Stimulated activated CD4-positive, alpha-beta T cell treated with anti-CD3 and anti-CD28 coated beads, TNF-alpha, amount 100 ng/mL, for 24 hours (primary cell): ENCODE measurements at places on chromosomes 5 and 9.

DNA sequence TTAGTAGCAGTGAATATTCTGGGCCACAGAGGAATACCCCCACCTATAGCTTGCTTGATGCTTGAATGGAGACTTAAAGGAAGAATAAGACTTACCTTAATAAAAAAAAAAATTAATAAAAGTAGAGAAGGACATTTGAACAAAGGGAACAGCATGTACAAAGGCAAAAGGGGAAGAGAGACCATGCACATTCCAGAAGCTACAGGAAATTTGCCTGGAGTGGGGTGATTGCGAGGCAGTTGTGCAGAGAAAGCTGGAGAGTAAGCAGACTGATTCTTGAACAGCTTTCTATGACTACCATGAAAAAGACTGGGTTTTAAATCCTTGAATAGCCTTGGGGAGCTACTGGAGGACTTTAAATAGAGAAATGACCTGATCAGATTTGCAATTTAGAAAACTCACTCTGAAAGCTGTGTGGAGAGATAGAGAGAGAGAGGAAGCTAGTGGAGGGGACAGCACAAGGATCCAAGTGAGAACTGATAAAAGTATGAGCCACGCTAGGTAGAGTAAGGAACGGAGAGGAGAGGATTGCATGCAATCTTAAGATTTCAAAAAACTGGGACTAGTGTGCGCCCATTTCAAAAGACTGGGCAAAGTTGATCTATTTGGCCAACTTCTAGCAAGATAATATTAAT, 12.5 kb upstream of the SSBP2 start:
- no peak for DNase-seq

- no peak for DNase-seq
Observed at GRCh38 chr9:20512106-20512505, 110.2 kb downstream of the MLLT3 start.

GRCh38 chr5:141866096-141866495, 12.1 kb downstream of the PCDH1 start:
- DNase-seq, result no peak

DNA sequence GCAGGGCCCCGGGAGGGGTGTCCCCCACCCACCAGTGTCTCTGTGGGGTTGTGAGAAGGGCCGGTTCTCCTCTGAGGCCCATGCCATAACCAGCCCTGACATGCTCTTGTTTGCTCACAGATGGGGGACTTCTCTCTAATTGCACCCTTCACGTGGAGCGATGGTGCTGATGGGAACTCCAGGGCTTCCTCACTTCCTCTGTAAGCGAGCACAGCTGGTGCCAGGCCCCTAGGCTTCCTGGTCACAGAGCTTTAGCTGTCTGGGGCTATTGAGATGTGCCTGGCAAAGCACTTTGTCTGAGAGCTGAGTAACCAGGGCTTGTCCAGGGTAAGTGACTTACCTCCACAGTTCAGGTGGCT, 36.4 kb downstream of the PHF2 start:
- DNase-seq, result no peak

DNA sequence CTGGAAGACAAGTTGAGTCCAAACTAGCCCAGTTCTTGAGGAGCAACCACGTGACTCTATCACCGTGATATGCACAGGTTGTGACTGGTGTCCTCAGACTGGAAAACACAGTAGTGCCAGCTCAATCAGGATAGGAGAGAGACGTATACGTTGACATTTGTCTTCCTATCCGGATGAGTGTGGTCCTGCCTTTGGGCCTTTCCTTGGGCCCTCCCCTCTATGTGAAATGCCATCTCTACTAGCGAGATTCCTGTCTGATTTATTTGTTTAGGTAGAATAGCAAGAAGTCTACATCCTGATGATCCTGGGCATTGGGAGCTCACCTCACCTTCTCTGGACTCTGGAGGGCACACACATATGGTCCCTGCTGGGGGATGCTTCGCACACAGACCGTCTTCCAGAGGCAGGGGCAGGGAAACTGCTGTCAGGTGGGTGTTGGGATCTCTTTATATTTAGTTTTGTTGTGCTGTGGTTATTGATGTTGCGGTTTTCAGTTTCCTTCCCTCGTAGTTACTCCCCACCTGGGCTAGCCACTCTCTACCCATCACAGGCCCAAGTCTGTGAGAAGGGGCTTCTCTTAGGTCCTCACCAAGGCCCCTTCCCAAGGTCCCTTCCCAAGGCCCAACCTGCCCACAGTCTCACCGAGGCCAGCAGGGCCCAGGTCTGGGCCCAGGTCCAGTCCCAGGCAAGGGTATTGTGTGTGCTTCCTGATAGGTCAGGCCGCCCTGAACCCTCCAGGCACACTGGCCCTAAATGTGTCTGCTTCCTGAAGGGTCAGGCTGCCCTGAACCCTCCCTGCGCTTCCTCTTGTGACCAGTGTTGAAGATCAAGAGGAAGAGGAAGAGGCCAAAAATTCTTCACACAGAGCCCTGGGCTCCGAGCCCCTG, 19.0 kb upstream of the SPINK4 start:
- DNase-seq, result no peak

- DNase-seq, result no peak
Observed at GRCh38 chr5:36642089-36642488, 35.7 kb downstream of the SLC1A3 start.

DNA sequence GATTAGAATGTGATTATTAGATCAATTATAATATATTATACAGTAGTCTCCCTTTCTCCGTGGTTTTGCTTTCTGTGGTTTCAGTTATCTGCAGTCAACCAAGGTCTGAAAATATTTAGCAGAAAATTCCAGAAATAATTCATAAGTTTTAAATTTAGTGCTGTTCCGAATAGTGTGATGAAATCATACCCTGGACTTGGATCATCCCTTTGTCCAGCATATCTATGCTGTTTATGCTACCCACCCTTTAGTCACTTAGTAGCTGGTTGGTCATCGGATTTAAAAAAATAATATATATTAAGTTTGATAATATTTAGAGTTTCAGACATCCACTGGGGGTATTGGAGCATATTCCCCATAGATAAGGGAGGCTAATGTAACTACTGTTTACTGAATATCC, 19.6 kb downstream of the RMI1 start:
- DNase-seq, result no peak

DNA sequence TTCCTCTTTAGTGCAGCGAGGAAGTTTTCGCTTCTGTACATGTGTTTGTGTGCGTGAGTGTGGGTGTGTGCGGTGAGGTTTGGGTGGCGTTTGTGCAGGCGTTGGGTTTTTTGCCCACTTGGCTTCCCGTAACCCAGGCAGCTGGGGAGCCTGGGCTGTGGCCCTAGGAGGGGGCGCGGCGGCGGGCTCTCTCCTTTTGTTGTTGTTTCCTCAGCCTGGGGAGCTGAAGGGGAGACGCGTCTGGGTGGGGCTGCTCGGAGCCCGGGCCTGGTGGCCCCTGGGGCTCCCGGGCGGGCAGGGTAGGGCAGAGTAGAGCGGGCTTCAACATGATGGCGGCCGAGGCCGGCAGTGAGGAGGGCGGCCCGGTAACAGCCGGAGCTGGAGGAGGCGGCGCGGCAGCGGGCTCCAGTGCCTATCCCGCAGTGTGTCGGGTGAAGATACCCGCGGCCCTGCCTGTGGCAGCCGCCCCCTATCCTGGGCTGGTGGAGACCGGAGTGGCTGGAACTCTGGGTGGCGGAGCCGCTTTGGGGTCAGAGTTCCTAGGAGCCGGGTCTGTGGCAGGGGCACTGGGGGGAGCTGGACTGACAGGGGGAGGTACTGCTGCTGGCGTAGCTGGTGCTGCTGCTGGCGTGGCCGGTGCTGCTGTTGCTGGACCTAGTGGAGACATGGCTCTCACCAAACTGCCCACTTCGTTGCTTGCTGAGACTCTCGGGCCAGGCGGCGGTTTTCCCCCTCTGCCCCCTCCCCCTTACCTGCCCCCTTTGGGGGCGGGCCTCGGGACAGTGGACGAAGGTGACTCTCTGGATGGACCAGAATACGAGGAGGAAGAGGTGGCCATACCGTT, 665 bp downstream of the RASA1 start:
- DNase-seq, result peak; percentile 53

- DNase-seq, result no peak
Observed at GRCh38 chr5:64693636-64694035, 3.3 kb downstream of the SHISAL2B start.

DNA sequence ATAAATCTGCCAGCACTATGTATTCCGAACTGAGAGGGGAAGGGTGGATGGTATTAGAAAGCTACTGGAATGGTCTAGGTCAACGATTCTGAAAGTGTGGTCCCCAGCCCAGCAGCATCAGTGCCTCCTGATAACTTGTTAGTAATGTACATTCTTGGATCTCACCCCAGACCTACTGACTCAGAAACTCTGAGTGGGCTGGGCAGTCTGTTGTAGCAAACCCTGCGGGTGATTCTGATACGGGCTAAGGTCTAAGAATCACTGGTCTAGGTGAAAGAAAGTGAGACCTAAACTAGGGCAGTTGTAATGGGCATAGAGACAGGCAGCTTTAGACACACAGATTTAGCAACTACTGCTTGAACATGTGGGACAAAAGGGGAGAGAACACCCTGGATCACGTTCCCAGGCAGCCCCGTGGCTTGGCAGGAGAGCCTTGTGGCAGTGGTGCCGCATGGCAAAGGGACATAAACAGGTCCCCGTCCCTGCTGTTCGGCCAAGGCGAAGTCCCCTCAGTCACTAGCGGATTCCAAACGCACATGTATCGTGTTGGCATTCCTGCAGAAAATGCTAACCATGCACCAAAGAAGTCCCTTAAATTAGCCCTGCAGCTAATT, 216.3 kb downstream of the TTLL11 start:
- DNase-seq, result no peak

- no peak for DNase-seq
Observed at GRCh38 chr9:92968081-92968480, 20.8 kb downstream of the FGD3 start.

- no peak for DNase-seq
Observed at GRCh38 chr9:127491516-127491915, 40.2 kb downstream of the LRSAM1 start.

- DNase-seq, result no peak
Observed at GRCh38 chr5:157862183-157862851, 3.4 kb upstream of the CLINT1 start.

- no peak for DNase-seq
Observed at GRCh38 chr9:4550777-4551484, 60.7 kb downstream of the SLC1A1 start.

DNA sequence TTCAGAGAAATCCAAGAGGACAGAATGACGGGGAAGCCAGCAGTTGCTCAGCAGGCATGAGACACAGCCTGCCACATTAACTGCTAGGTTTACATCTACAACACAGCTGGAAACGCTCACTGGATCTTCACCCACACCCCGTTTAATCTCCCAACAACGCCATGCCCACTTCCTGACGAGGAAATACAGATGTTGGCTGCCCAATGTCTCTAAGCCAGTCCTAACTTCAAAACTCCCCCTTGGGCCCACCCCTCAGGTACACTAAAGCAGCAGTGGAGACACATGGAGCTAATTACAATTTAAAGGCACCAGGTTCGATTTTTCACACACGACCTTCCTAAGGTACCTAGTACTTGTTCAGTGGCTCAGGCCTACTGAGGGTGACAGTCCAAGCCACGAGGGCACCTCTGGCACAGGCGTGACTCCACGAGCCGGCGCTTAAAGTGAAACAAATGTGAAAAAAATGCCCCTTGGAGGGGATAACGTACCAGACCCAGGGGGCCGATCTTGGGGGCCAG, 904 bp downstream of the RPL12 start:
- no peak for DNase-seq

- no peak for DNase-seq
Observed at GRCh38 chr5:95471942-95472341, 80.8 kb downstream of the FAM81B start.

DNA sequence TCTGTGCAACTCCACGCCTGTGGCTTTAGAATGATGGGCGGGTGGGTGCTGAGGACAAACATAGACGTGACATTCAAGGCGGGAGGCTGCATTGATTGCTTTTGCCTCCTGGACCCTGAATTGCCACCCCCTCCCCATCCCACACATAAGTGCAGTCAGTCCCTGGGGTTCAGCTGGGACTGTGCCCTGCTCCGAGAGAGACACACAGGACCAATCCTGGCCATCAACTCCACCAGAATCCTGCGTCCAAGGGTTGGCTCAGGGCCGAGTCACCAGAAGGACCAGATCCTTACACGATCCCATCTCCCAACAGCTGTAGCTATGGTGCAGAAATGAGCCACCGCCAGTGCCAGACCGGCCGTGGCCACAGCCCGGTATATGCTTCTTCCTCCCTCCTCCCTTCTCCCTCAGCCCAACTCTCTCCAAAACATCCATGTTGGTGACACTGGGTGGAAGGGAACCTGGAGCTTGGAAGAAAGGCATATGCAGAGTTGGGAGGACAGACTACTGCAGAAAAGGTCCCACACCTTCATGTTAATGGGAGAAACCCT, 27.4 kb downstream of the IRX2 start:
- no peak for DNase-seq

DNA sequence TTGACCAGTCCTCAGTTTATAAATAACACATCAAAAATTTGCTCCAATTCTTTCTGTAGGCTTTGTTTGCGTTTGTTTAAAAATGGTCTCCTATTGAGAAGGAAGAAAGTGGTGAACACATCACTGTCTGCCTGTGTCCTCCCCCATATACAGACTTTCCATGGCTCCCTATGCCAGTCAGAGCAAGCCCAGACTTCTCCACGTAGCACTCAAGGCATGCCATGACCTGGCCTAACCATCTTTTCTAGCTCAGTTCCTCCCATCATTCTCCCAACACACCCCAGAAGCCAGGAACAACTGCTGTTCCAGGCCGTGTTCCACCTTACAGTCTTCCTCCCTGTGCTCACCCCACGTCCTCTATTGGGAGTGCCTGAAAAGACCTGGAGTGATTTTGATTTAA, 129.6 kb upstream of the ZNF618 start:
- no peak for DNase-seq

GRCh38 chr5:3139499-3139931, 388.0 kb upstream of the IRX2 start:
- no peak for DNase-seq

GRCh38 chr5:61180886-61181285, 18.6 kb upstream of the SMIM15 start:
- DNase-seq, result no peak

GRCh38 chr9:134895097-134895496, 14.5 kb downstream of the FCN2 start:
- no peak for DNase-seq

DNA sequence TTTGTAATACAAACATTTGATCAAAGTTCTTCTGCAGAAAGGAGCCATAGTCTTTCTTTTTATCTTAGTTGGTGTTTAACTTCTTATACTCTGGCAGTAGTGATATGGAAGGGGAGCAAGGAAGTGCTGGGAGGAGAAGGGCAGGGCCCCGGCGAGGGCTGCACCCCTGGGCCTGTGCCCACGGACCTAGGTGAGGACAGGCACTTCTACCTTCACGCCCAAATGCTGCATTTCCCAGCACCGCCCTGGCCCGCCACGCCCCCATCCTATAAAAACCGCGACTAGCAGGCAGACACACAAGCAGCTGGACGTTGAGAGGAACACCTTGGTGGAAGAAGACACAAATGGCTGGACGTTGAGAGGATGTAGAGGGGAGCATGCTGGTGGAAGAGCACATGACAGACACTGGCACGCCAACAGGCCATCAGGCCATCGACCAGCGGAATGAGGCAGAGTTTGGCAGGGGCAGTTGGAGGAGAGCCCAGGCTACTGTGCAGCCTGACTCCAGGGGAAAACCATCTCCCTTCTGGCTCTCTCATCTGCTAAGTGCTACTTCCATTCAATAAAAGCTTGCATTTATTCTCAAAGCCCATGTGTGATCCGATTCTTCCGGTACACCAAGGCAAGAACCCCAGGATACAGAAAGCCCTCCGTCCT, 81.5 kb upstream of the C9orf72 start:
- DNase-seq, result no peak
